ENCODE measurements at places on chromosomes 13 and 19.

DNA sequence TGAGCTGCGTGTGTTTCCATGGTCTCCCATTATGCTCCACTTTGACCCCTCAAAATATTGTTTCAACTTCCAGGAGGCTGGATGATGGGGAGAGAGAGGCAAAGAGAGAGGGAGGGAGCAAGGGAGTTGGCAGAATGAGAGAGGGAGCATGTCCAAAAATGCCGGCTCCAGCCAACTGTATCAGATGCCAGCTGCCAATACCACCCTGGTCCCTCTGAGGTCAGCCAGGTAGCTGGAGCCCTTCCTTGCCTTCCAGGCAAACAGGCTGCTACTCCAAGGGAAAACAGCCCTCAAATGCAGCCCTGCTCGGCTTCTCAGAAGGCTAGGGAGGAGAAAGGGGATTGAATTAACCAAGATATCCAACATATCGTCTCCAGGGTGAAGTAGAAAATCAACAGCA is 440.0 kb downstream of the TSHZ3 start:
- no peak for DNase-seq

GRCh38 chr13:43238341-43239083 is 215.1 kb downstream of the DNAJC15 start:
- DNase-seq: no peak

- no peak for DNase-seq
Measured at GRCh38 chr13:24500977-24501376, 11.6 kb downstream of the PARP4 start.

DNA sequence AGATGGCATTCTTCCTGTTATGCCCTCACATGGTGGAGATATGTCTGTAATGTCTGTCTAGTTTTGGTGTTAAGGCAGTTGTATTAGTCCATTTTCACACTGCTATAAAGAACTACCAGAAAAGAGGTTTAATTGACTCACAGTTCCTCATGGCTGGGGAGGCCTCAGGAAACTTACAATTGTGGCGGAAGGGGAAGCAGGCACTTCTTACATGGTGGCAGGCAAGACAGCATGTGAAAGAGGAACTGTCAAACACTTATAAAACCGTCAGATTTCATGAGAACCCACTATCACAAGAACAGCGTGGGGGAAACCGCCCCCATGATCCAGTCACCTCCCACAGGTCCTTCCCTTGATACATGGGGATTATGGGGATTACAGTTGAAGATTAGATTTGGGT is 3.2 kb downstream of the ZNF441 start:
- DNase-seq: no peak

GRCh38 chr13:37353911-37354310 is 244.7 kb downstream of the POSTN start:
- no peak for DNase-seq

DNA sequence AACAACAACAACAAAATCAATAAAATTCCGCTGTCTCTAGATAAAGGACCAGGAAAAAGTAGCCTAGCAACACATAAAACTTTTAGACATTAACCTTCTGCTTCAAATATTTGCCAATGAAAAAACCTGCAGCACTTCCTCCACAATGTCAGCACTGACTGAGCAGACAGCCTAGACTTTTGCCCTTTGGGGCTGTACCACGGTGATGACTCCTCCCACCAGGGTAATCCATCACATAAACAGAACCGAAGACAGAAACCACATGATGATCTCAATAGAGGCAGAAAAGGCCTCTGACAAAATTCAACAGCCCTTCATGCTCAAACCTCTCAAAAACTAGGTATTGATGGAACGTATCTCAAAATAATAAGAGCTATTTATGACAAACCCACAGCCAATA is 30.2 kb upstream of the TRPC4 start:
- no peak for DNase-seq

DNA sequence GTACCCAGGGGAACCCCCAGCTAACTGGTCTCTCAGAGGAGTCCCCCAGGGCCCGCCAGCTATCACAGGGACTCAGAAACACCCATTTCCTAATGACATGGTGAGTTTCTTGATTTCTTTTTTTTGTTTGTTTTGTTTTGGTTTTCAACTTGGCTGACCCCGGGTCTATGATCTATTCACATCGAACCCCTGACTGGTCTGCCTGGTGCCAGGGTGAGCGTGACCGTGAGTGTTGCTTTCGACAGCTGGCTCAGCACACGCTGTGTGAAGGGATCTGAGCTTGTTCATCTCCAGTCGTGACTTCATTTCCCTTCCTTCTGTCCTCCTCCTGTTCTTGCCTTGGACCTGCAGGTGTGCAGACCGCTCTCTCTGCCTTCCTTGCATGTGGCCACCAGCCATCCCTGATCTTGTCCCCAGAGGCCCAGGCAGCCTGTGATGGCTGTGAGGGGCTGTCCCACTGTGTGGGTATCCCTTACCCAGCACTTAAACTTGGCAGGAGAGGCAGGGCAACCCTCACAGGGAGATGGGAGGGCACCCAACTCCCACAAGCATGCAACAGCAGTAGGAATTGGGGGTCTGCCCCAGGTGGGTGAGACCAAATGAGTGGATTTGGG is 26.2 kb downstream of the TMEM161A start:
- DNase-seq: no peak

- DNase-seq: no peak
Measured at GRCh38 chr19:47157431-47158321, 27.0 kb downstream of the SAE1 start.

DNA sequence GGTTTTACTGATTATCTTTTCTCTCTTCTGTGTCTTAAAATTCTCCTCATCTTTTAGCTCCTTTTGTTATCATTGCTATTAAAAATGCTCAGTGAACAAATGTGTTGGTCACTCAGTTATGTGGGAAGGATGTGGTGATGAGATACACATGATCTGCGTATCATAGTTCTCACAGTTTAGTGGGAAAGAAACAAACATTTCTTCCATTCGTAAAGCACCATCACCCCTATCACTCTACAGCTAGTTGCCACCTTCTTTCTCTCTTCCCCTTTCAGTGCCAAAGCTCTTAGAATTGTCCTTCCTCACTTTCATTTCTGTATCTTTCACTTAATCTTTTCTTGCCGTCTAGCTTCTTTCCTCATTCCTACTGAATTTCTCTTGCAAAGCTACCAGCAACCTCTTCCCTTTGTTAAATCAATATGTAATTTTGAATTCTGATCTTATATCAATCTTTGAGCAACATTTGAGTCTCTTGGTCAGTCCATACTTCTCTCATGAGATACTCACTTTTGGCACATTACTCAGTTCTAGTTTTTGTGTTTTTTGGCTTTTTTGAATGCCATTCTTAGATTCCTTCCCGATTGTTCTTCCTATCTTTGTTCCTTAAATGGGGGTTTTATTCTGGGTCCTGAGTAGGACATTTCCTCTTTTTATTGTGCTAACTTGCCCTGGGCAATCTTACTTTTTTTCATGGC is 122.3 kb downstream of the PCCA start:
- no peak for DNase-seq

- no peak for DNase-seq
Measured at GRCh38 chr19:19062454-19063182, 1.2 kb upstream of the SLC25A42 start.

GRCh38 chr19:3653865-3654513 is 27.4 kb upstream of the CACTIN start:
- DNase-seq: no peak

DNA sequence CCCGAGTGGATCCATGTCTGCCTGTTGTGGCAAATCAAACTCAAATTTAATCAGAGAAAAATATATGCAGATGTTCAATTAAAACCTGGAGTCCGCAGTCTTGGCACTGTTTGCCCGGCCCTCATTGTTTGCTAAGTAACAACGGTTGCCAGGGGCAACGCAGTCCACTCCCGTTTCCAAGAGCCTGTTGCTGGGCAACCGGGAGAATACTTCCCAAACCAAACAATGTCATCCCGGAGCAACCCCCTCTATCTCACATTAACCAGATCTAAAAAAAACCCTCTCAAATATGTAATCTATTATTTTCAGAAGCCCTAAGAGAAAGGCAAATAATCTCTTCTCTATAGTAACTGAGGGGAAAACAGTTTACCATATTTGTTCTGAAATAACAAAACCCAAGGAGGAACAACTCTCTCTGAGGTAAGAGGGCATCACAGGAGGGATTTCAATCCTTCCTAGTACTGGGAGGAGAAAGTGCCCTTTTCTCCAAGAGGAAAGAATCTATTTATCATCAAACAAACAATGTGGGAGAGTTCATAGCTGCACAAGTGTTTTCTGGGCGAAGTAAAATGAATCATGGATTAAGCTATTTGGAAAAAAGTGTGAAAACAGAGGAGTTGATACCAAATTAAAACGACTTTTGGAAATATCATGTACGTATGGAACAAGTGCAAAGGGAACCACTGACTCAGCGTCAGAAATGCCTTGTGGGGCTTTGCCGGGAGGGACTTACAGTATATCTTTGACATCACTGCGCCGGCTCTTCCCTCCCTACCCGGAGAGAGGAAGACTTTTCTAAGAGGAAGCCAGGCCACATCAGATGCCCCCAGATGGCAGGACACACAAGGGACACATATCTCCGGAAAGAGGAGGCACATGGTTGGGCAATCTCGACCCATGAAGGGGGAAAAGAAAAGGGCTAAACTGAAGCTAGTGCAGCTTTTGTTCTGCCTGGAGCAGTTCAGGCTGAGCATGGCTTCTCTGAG is 43.3 kb downstream of the RFX2 start:
- DNase-seq: no peak

GRCh38 chr13:50156561-50157127 is 141.4 kb downstream of the KCNRG start:
- DNase-seq: no peak

DNA sequence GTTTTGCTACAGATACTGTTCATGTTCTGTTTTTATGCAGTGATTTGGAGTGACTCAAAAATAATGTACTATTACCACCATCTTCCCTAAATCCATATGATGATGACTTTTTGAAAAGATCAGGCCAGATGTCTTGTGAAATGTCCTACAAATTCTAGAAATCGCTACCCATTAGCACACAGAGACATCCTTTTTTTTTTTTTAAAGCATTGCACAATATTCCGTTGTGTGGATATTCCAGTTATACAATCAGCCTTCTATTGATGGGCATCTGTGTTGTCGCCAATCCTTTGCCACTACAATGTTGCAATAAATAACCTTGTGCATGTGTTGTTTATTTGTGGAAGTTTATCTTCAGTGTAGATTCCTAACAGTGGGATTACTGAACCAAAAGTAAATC is 24.5 kb downstream of the ZDHHC20 start:
- DNase-seq: no peak

- no peak for DNase-seq
Measured at GRCh38 chr13:90673746-90674145, 673.7 kb upstream of the MIR17HG start.

DNA sequence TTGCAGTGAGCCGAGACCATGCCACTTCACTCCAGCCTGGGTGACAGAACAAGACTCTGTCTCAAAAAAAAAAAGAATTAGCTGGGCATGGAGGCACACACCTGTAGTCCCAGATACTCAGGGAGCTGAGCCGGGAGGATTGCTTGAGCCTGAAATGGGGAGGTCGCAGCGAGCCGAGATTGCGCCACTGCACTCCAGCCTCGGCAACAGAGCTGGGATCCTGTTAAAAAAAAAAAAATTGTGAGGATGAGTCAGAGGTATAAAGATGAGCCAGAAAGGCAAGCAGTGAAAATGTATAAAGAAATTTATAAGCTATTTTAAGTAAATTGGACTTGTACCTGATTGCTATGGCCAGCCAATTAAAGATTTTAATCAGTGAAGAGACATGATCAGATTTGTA is 21.1 kb downstream of the KBTBD6 start:
- DNase-seq: no peak

- DNase-seq: no peak
Measured at GRCh38 chr13:42836930-42837690, 55.7 kb downstream of the FAM216B start.

GRCh38 chr19:15252398-15253018 is 20.3 kb upstream of the EPHX3 start:
- no peak for DNase-seq

- no peak for DNase-seq
Measured at GRCh38 chr19:54414156-54414555, 1.1 kb upstream of the TTYH1 start.

DNA sequence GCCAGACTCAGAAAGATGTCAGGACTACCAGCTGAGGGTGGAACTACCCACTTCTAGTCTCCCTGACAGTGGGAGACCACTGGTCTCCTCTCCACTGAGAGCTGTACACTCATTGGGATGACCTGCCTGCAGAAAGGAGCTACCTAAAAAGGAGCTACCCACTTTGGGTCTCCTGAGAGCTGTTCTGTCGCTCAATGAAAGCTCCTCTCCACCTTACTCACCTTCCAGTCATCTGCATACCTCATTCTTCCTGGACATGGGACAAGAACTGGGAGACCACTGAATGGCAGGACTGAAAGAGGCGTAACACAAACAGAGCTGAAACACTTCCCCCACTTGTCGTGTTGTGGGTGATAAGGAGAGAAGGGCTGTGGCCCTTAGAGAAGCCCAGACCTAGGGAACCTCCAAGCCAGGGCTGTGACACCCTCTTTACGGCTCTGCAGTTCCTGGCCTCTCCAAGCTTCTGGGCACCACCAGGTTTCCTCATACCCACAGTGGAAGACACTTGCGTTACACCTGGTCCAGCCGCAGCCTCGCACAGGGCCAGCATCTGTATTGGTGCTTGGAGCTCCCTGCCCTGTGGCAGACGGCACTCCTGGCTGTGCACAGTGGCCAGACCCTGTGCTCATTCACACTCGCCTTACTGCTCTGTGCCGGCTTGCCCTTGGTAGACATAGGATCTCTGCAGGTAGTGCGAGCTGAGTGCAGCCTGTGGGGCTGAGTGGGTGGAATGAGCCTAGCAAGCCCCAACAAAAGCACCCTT is 54.9 kb upstream of the SLITRK6 start:
- DNase-seq: no peak

DNA sequence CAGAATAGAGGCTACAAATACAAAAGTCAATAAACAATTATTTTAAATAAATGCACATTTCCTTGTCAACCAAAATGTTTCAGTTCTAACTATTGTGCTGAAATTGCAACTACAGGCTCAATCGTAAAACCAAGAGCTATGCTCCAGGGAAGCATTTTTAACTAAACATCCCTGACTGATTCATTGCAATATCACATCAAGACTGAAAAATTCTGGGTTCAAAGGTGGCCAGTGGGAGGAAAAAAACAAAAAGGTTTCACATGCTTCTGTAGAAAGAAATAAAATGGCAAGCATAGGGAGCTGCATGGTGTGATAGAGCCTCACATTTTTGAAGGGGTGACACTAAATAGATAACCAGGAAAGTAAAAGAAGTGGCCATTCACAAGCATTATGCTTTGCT is 862.8 kb downstream of the PCDH9 start:
- no peak for DNase-seq

- no peak for DNase-seq
Measured at GRCh38 chr19:56191115-56191514, 6.5 kb downstream of the ZSCAN5B start.

- no peak for DNase-seq
Measured at GRCh38 chr13:95862408-95862807, 185.5 kb downstream of the DNAJC3 start.

GRCh38 chr13:47249266-47249665 is 352.4 kb upstream of the HTR2A start:
- DNase-seq: no peak

Measured in stimulated activated CD8-positive, alpha-beta memory T cell treated with anti-CD3 and anti-CD28 coated beads, Interleukin-15, amount 100 ng/mL, for 48 hours (primary cell).